ENCODE measurements at places on chromosomes 3 and 15. TPM values are rescaled to one million over a fixed set of nuclear protein-coding genes. Genes with fewer than 3 reads are reported as not detected.

The KCNMB3 gene
- 0.71 TPM for polyA plus RNA-seq

The SAMMSON gene
- not detected for polyA plus RNA-seq

The DNAJC19 gene
- 82.8 TPM for polyA plus RNA-seq

The RTP3 gene
- not detected for polyA plus RNA-seq

The FBXO40 gene
- not detected for polyA plus RNA-seq

The SPESP1 gene
- 0.85 TPM for polyA plus RNA-seq

The B2M gene
- polyA plus RNA-seq: 30,116 TPM

The TNFAIP8L3 gene
- not detected for polyA plus RNA-seq

The ADGRG7 gene
- polyA plus RNA-seq: not detected

The PTPRG gene
- polyA plus RNA-seq: 0.10 TPM

The DLL4 gene
- not detected for polyA plus RNA-seq

Measured in naive B cell (primary cell).